ENCODE measurements at places on chromosomes 5 and 9.
A peak's percentile ranks its signal among the peaks of the same experiment; 100 is the strongest.

DNA sequence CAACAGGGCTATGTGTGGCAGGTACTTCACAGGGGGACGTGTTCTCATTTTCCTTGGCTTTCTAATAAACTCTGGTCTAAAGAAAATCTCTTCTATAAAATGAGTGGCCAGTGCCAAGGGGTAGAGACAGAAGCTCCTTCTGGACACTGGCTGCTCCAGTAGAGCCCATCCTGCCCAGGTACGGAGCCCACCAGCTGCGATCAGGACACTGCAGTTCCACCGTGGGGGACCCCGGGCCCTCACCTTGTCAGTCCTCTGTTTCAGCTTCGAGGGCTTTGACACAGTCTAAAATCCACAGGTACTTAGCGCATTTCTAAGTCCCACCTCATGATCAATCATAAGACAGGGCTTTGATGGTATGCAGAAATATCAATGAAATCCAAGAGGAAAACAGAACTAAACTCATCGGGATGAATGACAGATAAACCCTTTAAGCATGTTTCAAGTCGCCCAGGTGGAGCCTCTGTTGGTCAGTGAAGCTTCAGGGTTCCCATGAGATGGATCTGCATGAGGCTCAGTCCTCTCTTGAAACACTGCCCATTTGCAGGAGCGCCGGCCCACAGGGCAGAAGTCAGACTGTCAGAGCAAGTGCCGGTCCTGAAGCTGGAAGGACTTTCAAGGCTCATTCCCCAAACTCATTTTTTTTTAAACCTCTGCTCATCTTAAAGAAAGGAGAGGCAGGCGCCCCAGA lies 20.3 kb upstream of the TERT start:
- DNase-seq: no peak

DNA sequence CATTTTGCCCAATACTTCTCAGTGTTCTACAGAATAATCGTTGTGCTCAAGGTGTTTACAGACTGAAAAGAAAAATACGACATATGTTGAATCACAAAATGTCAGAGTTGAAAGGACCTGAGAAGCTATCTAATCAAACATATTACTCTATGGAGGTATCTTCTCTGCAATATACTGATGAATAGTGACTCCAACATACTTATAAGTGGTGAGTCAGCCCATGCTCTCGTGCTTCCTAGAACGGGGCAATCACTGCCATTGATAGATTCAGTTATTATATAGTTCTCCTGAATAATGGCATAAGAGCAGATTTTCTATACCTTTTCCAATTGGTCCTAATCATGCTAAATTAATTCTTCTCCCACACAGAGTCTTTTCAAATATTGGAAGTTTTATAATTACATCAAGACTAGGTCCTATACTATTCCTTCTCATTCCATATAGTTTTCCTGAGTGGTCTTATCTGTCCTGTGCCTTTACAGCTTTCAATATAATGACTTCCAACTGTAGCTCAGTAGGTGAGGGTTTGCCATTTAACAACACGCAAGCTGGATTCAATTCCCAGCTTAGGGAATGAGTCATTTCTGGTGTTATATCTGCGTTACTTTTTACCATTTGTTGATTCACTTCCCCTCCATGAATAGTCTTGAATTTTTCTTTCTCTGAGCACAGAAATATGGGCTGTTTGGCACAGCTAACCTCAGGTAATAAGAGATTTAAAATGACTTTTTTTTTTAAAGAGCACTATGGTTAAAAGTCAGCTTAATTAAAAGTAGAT lies 81.1 kb downstream of the PLK2 start:
- peak; percentile 12 for DNase-seq

GRCh38 chr5:107542831-107543231 lies 127.9 kb downstream of the EFNA5 start:
- DNase-seq: peak; percentile 76

DNA sequence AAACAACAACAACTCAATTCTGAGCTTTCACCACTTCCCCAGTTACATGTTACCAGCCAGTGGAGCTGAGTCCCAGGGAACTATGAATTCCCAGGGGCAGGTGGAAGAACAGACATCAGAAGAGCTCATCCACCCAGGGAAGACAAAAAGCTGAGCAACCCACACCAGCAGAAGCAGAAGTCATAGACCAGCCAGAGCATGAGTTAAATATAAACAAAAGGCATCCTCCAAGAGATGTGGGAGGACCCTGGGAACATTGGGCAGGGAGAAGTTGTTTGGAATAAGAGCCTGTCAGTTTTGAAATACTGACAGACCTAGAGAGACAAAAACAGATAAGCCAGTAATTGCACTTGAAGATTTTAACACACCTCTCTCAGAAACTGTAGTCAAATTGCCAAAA lies 102.3 kb upstream of the LMX1B start:
- DNase-seq: no peak

DNA sequence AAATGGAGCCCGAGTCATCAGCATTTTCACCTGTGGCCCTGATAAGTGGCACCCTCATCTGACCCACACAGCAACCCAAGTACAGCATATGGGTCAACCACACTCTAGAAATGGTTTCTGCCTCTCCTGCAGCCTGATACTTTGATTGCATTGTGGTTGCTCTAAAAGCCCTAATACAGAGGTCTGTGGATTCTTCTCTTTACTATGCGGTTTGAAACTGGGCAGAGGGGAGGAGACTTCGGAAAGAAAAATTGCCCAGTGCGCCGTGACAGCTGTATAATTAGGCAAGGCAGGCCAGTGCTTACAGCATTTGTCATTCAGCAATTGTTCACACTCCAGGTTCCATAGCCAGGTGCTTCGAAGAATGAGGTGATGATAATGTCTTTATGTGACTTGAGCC lies 361.0 kb downstream of the NFIB start:
- no peak for DNase-seq

DNA sequence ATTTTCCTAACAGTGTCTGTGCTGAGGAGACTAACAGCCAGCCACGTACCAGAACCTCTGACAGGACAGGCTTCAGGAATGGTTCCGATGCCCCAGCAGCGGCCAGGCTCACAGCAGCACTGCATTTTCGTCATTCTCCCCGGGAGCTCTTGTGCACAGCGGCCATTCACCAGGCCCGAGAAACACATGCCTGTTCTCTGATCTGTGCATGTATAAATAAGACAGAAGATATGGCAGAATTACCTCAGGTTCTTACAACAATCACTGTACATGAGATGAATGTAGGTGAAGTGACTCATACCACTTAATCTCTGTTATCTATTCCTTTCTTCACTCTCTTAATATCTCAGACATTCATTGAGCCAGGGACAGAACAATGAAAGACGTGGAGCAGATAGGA lies 143.0 kb downstream of the FBN2 start:
- DNase-seq: no peak

- peak; percentile 48 for DNase-seq
Observed at GRCh38 chr9:116154976-116155697, 1.5 kb downstream of the PAPPA start.

GRCh38 chr5:22348027-22348426 lies 505.1 kb downstream of the CDH12 start:
- DNase-seq: no peak

DNA sequence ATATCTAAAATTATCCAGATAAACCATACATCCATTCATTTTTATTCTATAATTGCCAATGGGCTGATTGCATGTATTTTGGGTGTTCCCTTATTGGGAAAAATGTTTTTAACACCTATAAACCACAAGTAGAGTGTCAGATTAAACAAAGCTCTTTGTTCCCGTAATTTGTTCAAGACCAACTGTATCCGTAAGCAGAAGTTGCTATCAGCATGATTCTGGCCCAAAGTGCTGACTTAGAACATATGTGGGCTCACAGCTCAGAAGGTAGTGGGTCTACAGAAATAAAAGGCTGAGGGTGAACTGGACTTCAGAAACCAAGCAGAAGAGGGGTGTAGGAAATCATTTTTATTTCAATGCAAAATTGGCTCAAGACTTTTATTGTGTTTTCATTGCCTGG lies 23.5 kb upstream of the IL7R start:
- no peak for DNase-seq

- DNase-seq: no peak
Observed at GRCh38 chr9:68711281-68711680, 6.2 kb downstream of the PIP5K1B start.

GRCh38 chr9:94289691-94290090 lies 30.6 kb downstream of the ZNF169 start:
- no peak for DNase-seq

GRCh38 chr9:14317667-14318320 lies 3.9 kb upstream of the NFIB start:
- peak; percentile 49 for DNase-seq

DNA sequence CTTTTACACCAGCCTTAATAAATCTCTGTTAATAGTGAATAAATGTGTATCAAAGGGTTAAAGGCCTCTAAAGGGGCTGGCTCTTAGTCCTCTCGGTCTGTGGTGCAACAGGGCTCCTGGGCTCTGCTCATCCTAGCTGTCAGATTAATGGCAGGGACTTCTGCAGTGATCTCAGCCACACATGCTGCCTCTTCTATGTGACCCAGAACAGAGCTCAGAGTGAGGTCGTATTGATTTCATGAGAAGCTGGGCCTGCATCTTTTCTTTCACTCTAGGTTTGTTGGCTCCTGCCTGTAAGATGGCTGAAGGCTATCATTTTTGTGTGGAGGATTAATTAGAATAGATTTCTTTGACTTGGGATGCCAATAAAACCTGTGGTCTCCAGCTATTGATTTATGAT lies 165.0 kb upstream of the GLRA1 start:
- DNase-seq: no peak

DNA sequence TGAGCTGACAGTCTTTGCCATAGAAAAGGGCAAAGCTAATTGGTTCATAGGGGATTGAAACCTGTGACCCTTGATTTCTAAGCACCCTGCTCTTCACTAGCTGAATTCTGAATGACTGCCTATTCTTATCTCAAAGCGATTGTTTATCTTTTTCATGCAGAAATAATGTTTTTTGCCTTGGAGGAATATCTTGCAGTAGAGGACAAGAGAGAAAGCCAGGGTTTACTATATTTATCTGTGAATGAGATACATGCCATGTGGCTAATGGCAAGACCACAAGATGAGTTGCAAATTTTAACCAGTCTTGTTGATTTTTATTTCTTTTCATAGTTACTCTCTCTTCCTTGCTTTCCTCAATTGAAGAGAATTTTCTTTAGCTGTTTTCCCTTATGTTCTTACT lies 185.0 kb downstream of the CNTLN start:
- DNase-seq: no peak

DNA sequence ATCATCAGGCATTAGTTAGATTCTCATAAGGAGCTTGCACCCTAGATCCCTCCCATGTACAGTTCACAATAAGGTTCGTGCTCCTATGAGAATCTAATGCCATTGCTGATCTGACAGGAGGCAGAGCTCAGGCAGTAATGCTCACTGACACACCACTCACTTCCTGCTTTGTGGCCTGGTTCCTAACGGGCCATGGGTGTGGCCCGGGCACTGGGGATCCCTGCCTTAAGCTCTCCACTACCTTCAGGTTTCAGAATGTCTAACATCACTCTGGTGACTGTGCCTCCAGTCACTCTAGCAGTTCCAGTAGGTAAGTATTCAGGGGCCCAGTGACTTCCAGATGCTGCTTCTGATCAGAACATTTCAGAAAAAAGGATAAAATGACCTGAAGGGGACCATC lies 152.4 kb downstream of the LRRC70 start:
- no peak for DNase-seq

DNA sequence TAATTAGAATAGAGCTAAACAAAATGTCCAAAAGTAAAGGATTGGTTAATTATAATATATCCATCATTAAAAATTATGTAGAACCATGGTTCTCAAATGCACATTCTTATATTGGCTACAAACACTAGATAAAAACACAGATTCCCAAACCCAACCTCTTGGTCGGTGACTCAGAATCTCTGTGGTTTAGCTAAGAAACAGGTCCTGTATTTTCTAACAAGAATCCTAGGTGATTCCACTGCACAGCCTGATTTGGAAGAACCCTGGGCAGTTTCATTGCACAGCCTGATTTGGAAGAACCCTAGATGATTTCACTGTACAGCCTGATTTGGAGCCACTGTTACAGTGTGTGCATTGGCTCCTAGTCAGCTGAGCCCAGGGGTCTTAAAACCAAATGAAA lies 67.9 kb downstream of the KIAA1958 start:
- DNase-seq: no peak

DNA sequence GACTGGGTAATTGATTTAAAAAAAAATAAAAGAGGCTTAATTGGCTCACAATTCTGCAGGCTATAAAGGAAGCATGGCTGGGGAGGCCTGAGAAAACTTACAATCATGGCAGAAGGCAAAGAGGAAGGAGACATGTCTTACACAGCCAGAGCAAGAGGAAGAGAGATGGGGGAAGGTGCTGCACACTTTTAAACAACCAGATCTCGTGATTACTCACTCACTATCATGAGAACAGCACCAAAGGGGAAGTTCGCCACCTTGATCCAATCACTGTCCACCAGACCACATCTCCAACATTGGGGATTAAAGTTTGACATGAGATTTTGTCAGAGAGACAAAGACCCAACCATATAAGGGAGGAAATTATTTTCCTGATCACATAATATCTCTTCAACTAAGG lies 138.8 kb upstream of the NR4A3 start:
- DNase-seq: no peak

DNA sequence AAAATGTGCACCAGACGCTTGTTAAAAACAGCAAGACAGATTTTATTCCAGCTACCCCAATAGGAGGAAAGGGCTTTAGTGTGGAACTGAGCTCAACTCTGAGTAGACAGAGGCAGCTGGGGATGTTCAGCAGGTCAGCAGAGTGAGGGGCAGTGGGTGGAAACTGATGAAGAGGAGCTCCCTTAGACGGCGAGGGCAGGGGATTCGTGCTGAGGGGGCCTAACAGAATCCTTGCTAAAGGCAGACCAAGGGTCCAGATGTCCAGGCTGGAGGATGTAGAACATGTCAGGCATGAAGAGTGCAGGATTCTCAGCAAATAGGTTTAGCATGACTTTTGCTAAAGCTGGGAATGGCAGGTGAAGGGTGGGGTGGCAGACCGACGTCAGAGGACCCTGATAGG lies 71.9 kb upstream of the OLFM1 start:
- DNase-seq: no peak

- peak; percentile 72 for DNase-seq
Observed at GRCh38 chr9:27276193-27277030, 20.5 kb downstream of the EQTN start.

GRCh38 chr5:107395632-107396350 lies 274.9 kb downstream of the EFNA5 start:
- no peak for DNase-seq

- DNase-seq: peak; percentile 74
Observed at GRCh38 chr5:154972476-154973080, 31.7 kb downstream of the MRPL22 start.

DNA sequence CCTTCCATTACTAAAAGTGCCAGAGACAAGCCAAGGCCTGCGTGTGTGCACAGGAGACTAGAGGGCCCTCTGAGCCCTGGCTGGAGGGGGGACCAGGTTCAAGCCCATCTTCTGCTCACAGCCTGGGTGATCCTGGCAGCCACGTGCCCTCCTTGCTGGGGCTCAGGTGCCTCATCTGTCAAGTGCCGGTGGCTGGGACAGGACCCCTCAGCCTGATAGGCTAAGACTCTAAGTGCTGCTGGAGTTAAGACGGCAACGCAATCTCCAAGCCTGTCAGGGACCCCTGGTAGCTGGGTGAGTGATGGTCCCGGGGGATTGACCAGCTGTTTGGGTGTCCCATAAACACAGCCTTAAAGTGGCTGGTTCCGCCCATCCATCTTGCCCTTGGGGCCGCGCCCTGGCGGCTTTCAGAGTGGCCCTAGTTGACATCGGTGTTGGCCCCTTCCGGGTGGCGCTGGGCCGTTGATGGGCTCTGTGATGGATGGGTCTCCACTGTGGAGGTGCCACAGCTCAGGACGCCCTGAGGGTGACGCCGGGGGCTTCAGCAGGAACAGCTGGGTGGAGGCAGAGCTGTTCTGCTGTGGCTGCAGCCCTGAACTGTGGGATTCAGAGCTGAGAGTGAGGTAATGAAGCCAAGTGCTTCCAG lies 136.2 kb downstream of the BARX1 start:
- no peak for DNase-seq

- DNase-seq: peak; percentile 39
Observed at GRCh38 chr9:120348951-120349429, 231.0 kb downstream of the CDK5RAP2 start.
